ENCODE measurements at places on chromosomes 4 and X.
A peak's percentile ranks its signal among the peaks of the same experiment; 100 is the strongest.

DNA sequence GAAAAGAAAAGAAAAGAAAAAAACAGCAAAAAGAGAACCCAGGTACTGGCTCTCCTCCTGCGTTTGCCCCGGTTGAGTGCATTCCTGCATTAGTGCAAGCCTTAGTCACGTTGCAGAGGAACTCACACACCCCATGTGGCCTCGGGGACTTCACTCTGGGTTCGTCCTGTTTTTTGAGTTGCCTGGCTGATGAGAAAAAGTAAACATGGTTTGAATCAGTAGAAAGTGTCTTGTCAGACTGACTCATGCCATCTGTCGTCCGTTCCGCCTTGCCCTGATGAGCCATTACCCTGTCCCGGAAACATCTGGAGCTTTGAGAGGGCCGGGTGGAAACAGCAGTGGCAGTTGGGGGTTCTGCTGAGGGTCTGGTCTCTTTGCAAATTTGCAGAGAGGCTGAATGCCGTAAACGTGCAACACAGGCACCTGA, 16.3 kb downstream of the CD99 start:
- peak; percentile 77 for DNase-seq

DNA sequence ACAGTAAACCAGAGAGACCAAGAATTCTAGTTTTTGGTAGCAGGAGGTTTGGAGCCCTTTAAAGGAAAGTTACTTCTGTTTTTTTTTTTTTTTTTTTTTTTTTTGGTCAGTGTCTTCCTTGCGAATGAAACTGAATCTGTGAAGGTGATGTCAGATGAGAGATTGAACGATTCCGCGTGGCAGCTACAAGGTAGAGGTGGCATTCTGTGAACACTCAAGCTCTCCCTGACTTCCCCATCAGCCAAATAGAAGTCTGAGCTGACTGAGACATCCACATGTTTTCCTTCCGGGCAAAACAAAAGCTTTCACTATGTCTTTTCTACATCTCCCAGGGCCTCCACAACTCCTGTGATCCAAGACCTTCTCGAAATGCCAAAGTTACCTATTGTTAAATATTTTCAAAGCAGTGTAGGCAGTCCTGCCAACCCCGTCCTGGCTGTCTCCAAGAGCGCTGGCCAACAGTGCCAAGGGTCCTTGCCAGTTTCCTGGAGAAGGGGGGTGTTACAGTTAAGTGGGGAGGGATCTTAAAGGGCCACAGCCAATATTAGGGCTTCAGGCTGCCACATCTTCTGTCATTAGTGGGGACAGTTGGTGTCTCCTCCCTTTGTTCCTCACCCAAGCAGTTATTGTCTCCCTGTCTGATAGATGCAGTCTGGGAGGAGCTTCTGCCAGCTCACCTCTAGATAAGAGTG, 102.9 kb upstream of the SLC34A2 start:
- DNase-seq = no peak

DNA sequence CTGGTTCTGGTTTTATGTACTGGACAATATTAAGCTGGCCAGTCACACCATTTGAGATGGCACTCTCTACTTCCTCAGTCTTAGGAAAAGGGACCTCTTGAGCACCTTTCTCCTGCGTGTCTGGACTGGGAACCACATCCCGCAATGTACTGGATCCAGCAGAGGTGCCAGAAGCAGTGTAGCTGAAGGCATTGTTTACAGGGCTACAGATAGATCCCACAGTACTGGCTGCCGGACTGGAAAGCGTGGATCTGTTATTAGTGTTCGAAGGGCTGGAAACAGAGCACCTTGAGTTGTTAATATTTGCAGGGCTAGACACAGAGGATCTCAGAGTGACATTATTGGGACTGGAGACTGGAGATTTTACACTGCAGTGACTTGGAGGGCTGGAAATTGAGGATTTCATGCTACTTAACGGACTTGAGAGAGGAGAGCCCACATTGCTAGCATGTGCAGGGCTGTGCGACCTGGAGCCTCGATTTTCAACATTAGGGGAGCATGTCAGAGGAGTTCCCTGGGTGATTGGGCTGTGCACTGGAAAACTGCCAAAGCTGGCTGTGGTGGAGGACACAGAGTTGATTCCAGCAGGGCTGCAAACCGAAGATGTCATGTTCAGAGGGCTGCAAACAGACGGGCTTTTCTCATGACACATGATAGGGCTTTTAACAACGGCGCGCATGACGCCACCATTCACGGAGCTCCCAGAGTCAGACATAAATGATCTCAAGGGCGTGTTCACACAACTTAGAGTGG, 6.4 kb downstream of the NR3C2 start:
- no peak for DNase-seq

DNA sequence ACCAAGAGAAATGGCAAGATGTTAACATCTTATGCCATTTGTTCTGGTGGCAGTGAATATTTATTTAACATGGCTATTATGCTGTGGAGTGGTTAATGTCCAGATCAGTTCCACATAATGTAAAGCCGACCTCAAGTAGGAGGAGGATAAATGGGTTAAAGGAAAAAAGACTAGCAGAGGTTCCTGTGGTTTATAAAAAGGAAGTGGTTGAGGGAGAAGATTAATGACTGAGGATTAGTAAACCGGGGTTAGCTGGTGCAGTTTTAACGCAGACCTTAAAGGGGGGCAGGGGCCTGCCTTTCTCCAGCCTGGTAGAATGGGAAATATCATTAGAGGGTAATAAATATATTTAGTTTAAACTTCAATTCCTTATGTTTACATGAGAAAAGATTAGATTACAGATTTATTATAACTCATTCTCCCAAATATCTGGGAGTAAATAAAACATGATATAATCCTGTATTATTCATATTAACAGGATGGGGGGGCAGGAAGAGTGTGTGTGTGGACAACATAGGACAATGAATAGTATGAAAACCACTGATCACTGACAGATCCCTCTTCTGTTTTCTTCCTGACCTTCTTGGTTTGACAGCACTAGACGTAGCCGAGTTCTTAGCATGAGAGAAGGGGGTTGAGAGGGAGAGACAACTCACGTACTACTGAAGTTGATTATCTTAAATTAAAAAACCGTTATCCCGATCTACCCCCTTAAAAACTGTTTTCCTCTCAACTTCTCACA, 124.1 kb upstream of the LIMCH1 start:
- no peak for DNase-seq

GRCh38 chr4:152010710-152011079, 249.9 kb upstream of the GATB start:
- no peak for DNase-seq

- DNase-seq = no peak
These were observed 62.3 kb downstream of the IL1RAPL1 start for GRCh38 chrX:28649541-28649940.

Measured in activated CD8-positive, alpha-beta memory T cell treated with anti-CD3 and anti-CD28 coated beads for 24 hours (primary cell).